HEK293T (cell line): ENCODE measurements at places on chromosomes 4 and X.

DNA sequence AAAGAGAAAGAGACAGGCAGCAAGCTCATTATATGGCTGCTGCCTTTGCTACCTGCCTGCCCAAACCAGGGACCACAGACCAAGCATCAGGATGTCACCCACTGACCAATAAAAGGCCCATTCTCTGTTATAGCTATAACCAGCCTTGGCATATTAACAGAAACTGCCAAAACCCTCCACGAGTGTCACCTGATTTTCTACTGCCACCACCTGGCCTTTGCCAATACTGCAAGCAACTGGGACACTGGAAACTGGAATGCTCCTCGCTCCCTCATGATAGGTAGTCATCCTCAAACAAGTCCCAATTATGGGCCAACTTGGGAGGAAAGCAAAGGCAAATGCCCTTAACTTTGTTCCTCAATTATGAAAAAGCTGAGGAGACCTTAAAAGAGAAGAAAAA lies 76.0 kb downstream of the SPIN4 start:
- peak; percentile 44 for DNase-seq

DNA sequence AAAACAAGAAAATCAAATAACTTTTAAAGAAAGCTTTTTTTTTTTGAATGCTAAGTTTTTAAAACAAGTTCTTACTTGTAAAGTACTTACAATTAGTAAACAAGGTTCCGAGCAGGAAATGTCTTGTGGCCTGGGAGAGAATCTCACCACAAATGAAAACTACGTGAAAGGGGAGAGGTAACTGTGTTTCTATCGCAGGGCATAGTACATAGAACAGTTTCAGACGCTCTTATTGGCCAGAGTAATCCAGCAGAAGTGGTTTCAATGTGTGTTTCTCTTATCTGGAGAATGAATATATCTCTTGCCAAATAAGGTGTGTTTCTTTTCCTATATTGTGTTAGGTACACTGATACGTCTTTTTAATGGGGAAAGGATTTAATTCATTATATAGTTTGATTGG lies at the start of gene PLAC8:
TSS of gene PLAC8 (minus strand) at position 154 of the 400 bp plus-strand sequence. CDS start 6,808 bp downstream, outside the sequence.
- DNase-seq: peak; percentile 15

DNA sequence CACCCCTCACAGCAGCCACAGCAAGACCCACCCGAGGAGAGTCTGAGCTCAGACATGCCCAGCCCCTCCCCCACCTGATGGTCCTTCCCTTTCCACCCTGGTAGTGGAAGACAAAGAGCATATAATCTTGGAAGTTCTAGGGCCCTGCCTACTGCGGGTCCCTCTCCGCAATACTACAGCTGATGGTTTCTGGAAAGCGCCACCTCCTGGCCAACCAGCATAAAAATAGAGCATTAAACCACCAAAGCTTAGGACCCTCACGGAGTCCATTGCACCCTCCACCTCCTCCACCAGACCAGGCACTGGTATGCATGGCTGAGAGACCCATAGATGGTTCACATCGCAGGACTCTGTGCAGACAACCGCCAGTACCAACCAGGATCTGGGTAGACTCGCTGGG lies 78.2 kb downstream of the SH3BGRL start:
- peak; percentile 7 for DNase-seq

DNA sequence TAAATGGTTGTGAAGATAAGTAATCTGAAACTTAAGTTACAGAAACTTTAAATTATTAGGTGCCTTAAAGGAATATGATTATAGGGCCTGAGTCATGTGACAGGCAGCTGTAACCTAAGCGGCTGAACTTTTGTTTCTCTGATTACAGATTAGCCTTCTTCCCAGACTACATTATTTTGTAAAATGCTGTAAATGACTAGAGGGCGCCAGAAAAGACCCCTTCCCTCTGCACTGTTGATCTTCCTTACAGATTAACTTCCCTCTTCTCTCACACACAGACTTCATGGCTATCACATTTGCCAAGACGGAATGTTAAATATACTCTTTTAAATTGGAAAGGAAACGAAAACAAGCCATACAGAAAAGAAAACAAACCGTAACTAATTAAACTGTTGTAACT lies 96.6 kb downstream of the EVC2 start:
- DNase-seq: no peak

- no peak for DNase-seq
These were observed 310.0 kb downstream of the PDHA2 start for GRCh38 chr4:96149894-96150293.

DNA sequence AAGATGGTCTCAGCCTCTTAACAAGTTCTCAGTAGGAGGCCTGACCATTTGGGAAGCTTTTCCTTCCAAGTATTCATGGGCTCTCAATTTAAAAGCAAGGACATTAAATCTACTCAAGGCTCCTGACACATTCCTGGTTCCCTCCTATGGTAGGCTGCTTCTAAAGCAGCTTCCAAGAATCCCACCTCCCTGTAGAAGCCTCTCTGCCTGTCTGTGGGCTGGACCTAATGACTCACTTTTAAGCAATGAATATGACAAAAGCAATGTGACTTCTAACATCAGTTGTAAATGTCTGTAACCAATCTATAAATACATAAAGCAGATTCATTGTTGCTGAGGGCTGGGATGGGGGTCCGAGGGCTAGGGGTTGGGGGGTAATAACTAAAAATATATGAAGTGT lies 99.5 kb upstream of the FAM9B start:
- DNase-seq: no peak

GRCh38 chr4:176479767-176480166 lies 160.0 kb downstream of the SPCS3 start:
- DNase-seq: no peak

DNA sequence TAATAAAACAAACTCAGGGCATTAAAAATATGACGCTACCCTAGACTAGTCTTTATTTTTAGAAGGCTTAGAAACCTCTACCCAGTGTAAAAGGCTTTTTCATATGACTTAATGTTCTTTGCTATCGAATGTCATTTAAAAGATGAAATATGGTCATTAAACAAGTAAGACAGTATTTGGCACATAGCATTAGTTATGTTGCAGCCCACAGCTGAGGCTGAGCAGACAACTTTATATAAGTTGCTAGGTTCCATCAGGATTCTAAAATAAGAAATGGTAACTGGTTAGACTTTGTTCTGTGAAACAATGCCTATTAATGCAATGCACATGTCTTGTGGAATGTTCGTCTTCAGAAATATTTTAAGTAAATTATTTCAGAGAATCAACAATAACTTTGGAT lies 10.4 kb upstream of the PRSS12 start:
- no peak for DNase-seq

- no peak for DNase-seq
These were observed 168.5 kb downstream of the IL15 start for GRCh38 chr4:141804836-141805235.

DNA sequence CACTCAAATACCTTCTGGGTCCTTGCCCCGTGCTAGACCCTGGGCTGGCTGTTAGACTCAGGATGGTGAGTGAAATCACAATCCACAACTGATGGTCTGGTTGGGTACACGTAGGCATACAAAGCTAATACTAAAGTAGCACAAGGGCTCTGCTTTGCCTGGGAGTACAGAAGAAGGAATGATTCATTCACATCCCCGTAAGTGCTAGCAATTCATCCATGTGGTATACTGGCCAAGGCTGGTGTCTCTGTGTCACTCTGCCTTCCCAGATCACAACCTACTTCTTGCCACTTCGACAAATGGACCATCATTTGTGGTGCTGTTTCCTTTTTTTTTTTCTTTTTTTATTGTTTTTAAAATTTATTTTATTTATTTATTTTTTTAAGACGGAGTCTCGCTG lies 19.7 kb upstream of the RBM47 start:
- no peak for DNase-seq

- DNase-seq: peak; percentile 12
These were observed 70.6 kb downstream of the ATP11C start for GRCh38 chrX:139862208-139862607.

- no peak for DNase-seq
These were observed 548 bp downstream of the TMEM164 start for GRCh38 chrX:110003167-110004156.

DNA sequence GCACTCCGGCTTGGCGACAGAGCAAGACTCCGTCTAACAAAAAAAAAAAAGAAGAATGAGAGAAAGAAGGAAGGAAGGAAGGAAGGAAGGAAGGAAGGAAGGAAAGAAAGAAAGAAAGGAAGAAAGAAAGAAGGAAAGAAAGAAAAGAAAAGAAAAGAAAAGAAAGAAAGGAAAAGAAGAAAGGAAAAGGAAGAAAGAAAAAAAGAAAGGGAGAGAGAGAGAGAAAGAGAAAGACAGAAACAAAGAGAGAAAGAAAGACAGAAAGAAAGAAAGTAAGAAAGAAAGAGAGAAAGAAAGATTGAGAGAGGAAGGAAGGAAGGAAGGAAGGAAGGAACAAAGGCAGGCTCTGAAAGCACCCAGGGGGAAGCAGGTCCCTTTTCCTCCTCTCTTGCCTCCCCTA lies 336.6 kb upstream of the GATB start:
- DNase-seq: no peak

DNA sequence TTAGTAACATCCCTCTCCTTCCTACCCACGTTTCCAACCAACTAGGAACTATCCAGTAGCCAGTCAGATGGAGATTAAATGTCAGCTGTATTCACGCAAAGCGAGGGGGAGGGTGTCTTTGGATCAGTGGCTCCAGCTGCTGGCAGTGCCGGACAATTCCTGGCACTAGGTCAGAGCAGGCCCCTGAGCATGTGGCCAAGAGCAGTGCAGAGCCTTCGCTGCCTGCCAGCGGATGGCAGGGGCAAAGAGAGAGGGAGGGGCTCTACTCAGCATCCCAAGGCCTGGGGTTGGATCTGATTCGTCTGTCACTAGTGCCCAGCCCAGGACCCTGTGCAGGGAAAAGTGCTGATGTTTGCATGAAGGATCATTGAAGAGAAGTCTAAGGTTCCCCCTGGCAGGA lies 28.7 kb upstream of the JAKMIP1 start:
- DNase-seq: no peak

DNA sequence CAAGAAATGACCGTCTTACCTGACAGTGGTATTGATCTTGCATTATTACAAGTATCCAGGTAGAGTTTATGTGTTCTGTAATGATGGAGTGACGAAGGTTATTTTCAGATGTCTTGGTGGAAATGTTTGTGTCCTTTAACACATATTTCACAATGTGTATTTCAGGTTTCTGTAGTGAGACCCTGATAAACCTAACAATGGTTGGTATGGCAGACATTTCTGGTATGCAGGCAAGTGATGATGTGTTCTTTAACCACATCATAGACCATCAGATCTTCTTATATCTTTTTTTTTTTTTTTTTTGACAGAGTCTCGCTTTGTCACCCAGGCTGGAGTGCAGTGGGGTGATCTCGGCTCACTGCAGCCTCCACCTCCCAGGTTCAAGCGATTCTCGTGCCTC lies 14.6 kb upstream of the ATXN3L start:
- no peak for DNase-seq

- DNase-seq: no peak
These were observed 17.6 kb upstream of the HS3ST1 start for GRCh38 chr4:11446155-11446811.

DNA sequence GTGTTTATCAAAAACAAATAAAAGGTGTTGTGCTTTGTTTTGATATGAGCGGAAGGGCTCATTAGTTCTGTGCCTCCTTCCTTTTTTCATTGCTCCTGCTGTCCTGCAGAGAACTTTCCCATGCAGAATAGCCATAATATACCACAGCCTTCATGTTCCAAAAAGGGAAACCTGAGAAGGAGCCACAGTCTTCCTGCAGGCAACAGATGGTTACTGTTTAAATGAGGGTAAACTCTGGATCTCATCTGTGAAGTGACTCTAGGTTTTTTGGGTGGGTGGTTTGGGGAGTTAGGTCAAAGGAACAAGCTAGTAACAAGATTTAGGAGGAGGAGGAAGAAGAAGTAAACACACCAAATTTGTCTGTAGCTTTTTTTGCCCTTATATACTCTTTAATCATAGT lies 131.8 kb downstream of the BMPR1B start:
- DNase-seq: no peak

DNA sequence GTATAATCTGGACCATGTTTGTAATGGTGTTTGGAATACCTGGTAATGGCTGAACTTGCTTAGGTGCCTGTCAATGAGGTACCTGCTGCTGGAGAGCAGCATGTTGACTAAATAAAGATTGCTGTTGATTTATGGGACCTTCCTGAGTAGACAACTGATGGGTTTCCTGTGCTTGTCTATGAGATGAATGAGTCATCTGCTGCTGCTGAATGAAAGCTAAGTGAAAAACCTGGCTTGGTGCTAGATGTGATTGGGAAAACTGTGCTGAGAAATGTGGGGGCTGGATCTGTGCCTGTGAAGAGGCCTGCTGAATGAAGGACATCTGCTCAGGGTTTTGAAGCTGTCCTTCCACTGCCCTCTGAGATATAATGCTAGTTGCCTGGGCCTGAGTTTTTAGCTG lies 69.6 kb downstream of the WNK3 start:
- DNase-seq: no peak

DNA sequence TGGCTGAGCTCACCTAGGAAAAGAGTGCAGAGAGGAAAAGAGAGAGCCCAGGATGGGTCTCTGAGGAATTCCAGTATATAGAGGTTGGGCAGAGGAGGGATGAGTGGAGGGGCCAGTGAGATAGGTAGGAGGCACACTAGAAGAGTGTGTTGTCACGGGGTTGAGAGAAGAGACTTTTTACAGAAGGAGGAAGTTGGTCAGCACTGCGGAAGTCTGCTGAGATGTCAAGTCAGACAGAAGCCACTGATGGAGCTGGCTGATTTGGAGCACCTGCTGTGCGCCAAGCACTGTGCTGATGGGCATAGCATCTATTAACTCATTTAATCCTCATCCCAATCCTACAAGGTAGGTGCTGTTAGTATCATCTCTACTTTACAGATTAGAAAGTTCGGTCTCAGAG lies 60.4 kb downstream of the EFNB1 start:
- no peak for DNase-seq

- DNase-seq: no peak
These were observed 46.8 kb upstream of the F9 start for GRCh38 chrX:139483699-139484098.

- DNase-seq: no peak
These were observed 473.0 kb downstream of the SPRY1 start for GRCh38 chr4:123869286-123870215.

DNA sequence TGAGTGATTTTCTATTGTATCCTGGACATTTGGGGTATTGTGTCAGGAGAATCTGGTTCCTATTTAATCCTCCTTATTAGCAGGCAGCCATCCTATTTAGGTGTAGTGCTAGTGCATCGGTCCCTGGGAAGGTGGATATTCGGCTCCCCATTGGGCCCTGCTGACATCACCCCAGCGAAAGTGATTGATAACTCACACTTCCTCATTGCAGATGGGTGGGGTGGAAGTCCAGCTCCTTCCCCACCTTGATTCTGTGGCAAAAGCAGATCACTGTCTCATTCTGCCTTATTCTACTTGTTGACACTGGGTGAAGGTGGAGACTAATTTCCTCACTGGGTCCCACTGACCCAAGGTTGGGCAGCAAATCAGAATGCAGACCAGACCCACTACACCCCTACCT lies 23.2 kb upstream of the BRS3 start:
- DNase-seq: no peak

GRCh38 chr4:125334926-125335325 lies 20.2 kb downstream of the FAT4 start:
- no peak for DNase-seq

GRCh38 chrX:136665258-136665900 lies 17.4 kb downstream of the CD40LG start:
- DNase-seq: no peak

- no peak for DNase-seq
These were observed 93.8 kb upstream of the HELT start for GRCh38 chr4:184924516-184924915.
